ENCODE measurements at places on chromosomes 16 and 17. TPM values are rescaled to one million over a fixed set of nuclear protein-coding genes. Genes with fewer than 3 reads are reported as not detected.

The SLC13A2 gene
- not detected for total RNA-seq

The NXPH3 gene
- total RNA-seq = 0.09 TPM

The SSTR5 gene
- not detected for total RNA-seq

The NPIPA7 gene
- 13.7 TPM for total RNA-seq

The AKAP10 gene
- total RNA-seq = 35.9 TPM

The HOXB5 gene
- total RNA-seq = not detected

The HID1 gene
- 1.6 TPM for total RNA-seq

The KCNJ12 gene
- not detected for total RNA-seq

The NPLOC4 gene
- total RNA-seq = 71.8 TPM

The B4GALNT2 gene
- not detected for total RNA-seq

The CXCL16 gene
- total RNA-seq = 1.7 TPM

The ARL6IP1 gene
- 92.0 TPM for total RNA-seq

The SBK1 gene
- total RNA-seq = 6.5 TPM

The AOC3 gene
- 2.0 TPM for total RNA-seq

The NOL11 gene
- total RNA-seq = 79.7 TPM

The TNRC6C gene
- total RNA-seq = 19.6 TPM

The VWA3A gene
- total RNA-seq = not detected

The NPIPB9 gene
- 0.91 TPM for total RNA-seq

The C16orf89 gene
- not detected for total RNA-seq

The VPS25 gene
- 62.5 TPM for total RNA-seq

The SMIM22 gene
- not detected for total RNA-seq

The CCL3 gene
- 287 TPM for total RNA-seq

The CETP gene
- 0.14 TPM for total RNA-seq

The FBXO39 gene
- 0.27 TPM for total RNA-seq

The PKMYT1 gene
- 101 TPM for total RNA-seq

The SENP3 gene
- total RNA-seq = 78.9 TPM

The PHOSPHO1 gene
- total RNA-seq = not detected

The CA10 gene
- not detected for total RNA-seq

The SULT1A2 gene
- 0.26 TPM for total RNA-seq

The GAS2L2 gene
- 0.07 TPM for total RNA-seq

The KRTAP4-5 gene
- not detected for total RNA-seq

The FNDC8 gene
- total RNA-seq = not detected

The ODAD4 gene
- total RNA-seq = 0.81 TPM

The ZNF19 gene
- total RNA-seq = 2.9 TPM

The EVPL gene
- 0.04 TPM for total RNA-seq

The SLC5A11 gene
- total RNA-seq = not detected

The TBC1D3H gene
- not detected for total RNA-seq

The OR4D1 gene
- 0.16 TPM for total RNA-seq

The ARL5C gene
- not detected for total RNA-seq

The MT4 gene
- not detected for total RNA-seq

The TEX14 gene
- 0.21 TPM for total RNA-seq

The CDRT15 gene
- total RNA-seq = not detected

The ACD gene
- total RNA-seq = 52.4 TPM

The MMD gene
- total RNA-seq = 17.4 TPM

The PRCD gene
- total RNA-seq = not detected

The PLK1 gene
- 91.4 TPM for total RNA-seq

The SMPD3 gene
- total RNA-seq = 0.07 TPM

The OTOP2 gene
- not detected for total RNA-seq

The MPP3 gene
- total RNA-seq = 0.37 TPM

The PPP1R1B gene
- 0.18 TPM for total RNA-seq

The ST6GALNAC2 gene
- not detected for total RNA-seq

The GLP2R gene
- total RNA-seq = not detected

The MPO gene
- total RNA-seq = not detected

The ASIC2 gene
- total RNA-seq = not detected

The CHP2 gene
- total RNA-seq = not detected

The HIGD1B gene
- not detected for total RNA-seq

The C1QTNF1 gene
- total RNA-seq = not detected

The KRT20 gene
- total RNA-seq = not detected

All from activated CD4-positive, alpha-beta T cell treated with anti-CD3 and anti-CD28 coated beads for 36 hours (primary cell).